Stimulated activated CD8-positive, alpha-beta memory T cell treated with anti-CD3 and anti-CD28 coated beads, Interleukin-4, amount 100 ng/mL, for 24 hours (primary cell): ENCODE measurements at places on chromosomes 16 and 17.

DNA sequence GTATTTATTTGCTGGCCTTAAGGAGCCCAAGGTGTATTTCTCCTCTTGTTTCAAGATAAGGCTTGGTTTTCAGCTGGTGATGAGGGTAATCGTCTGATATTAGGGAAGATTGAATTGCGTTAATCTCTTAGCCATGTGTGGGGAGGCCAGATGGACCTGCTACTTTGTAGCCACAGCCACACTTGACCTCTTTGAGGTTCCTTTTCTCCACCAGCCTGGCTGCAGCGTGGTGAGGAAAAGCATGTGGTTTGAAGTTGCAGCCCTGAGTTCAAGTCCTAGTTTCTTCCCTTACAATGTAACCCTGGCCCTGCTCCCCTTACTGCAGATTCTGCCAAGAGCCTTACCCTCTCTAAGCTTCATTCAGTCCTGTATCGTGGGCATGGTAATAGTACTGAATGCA is 3.1 kb downstream of the MINK1 start:
- DNase-seq, result no peak

- DNase-seq, result no peak
These were observed 5.9 kb downstream of the CCL7 start for GRCh38 chr17:34275881-34276280.

DNA sequence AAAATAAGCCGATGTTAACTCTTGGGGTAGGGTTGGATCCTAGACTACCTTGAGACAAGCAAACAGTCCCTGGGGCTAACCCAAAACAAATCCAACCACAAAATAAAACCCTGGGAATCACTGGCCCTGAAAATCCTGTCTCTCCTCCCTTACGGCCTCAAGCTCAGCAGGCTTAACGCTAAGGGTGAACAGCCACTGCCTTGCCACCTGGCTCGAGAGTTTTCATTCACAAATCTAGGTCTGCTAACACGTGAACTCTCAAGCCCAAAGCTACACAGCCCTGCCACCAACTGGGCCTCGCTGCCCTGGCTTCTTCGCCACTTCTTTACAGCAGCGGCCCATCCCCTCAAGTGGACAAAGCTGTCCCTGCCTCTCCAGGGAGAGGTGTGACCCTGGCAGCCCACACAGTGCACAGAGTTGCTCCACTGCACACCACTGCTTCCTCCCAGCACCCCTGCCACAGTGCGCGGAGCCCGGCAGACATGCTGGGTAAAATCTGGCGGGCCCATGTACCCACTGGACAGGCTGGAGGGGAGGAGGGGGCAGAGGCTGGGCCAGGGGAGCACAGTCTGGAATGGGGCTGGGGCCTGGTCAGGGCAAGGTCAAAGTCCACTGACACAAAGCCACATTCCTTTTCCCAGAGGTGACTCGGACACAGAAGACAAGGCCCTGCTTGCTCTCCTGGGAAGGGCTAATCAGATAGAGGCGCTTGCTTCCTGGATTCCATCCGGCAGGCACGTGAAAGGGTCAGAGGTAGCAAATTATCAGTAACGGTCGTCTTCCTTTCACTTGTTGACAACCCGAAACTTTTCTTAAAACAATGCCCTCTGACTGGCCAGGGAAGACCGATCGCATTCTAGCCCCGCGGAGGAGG is 996 bp downstream of the PCYT2 start:
- DNase-seq, result no peak

GRCh38 chr17:29663155-29663554 is 40.4 kb upstream of the CORO6 start:
- no peak for DNase-seq

DNA sequence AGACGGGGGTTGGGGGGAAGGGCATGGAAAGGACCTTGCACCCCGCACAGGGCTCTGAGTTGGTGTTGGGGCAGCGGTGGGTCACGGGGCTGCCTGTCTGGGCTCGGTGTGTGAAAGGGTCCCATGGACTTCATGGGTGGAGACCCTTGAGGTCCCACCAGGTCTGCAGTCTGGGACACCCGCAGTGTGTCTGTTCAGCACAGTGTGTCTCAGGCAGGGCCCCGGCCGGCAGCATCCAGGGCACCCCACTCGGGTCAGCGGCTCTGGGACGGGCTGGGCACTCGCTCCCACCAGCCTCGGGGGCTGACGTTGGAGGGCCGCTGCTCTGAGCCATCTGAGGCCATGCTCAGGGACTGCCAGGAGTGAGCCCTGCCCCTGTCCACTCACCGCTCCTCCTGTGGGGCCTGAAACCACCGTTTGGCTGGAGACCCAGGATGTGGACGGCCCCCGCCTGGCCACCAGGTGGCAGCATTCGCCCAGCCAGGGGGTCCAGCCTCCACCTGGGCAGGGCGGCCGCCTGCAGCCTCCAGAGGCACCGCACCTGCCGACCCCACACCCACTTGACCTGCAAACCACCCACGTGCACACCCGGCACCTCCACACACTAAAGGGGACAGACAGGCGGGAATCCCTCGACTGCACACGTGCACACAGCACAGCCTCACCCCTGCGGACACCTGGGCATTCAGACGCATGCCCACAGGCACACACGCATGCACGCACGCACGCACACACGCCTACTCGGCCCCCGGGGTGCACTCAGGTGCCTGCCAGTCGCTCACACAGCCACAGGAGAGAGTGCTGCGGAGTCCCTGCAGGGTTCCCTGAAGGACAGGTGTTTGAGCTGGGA is 10.1 kb upstream of the ZFPM1 start:
- peak; percentile 68 for DNase-seq

DNA sequence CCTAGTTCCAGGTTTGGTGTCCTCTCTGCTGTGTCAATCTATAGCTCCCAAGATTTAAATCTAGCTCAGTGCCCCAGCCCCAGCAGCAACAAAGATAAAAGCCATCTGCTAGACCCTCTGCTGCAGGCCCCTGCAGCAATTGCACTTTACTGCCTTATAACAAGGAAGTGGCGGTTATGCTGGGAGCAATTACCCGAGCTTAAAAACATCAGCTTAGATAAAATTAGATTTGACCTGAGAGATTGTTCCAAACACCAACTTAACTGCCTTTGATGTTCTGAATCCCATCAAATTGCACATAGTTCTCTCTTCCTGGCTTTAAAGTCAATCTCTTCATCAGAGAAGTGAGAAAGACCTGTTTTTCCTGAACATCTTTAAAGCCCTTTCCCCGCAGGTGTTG is 62.4 kb upstream of the SHISA6 start:
- no peak for DNase-seq

- no peak for DNase-seq
These were observed 21.2 kb downstream of the USP36 start for GRCh38 chr17:78819402-78819801.

- no peak for DNase-seq
These were observed 21.3 kb upstream of the MFSD6L start for GRCh38 chr17:8820311-8821010.

DNA sequence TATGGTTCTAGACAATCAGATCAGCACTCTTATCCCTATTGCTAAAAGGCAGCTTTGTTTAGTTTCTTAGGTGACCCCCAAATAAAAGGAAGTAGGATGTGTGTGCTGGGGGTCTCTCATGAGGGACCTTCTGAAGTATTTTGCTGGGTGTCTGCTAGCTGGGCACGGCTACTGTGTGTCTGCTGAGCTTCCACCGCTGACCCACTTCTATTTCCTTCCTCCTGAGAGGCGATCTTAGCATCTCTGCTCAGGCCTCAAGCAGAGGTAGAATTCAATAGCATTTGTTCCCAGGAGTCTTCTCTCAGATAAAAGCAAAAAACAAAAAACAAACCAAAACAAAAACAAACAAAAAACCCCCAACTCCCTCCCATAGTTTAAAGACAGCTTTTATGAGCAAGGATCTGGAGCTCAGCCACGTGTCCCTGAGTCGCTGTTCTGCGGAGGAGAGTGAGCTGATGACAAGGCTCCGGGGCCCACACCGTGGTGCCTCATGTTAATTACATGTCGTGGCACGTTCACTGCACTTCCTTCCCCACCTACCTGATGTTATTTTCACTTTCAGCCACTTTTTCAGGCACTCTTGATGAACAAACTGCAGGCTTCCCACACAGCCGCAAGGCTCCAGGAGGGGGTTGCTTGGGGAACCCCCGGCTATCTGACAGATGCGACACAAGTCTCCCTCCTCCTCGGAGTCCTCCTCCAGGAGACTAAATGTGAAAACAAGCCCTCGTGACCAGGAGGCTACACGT is 83.5 kb downstream of the MARCHF10 start:
- peak; percentile 70 for DNase-seq

DNA sequence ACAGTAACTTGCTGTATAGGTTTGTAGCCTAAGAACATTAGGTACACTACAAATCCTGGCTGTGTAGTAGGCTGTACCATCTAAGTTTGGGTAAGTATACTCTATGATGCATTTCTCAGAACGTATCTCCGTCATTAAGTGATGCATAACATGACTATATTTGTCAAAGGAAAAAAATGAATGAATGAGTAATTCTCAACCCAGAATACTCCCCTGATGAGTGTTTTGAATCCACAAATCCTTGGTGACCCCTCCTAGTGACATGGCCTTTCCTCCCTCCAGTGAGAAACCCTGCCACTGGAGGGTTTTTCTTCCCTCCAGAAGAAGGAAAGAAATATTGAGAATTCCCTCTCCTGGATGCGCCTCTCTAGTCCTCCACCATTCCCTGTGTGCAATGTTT is 24.0 kb upstream of the SALL1 start:
- no peak for DNase-seq

- DNase-seq, result no peak
These were observed 125.5 kb upstream of the MPHOSPH6 start for GRCh38 chr16:82295290-82296201.

DNA sequence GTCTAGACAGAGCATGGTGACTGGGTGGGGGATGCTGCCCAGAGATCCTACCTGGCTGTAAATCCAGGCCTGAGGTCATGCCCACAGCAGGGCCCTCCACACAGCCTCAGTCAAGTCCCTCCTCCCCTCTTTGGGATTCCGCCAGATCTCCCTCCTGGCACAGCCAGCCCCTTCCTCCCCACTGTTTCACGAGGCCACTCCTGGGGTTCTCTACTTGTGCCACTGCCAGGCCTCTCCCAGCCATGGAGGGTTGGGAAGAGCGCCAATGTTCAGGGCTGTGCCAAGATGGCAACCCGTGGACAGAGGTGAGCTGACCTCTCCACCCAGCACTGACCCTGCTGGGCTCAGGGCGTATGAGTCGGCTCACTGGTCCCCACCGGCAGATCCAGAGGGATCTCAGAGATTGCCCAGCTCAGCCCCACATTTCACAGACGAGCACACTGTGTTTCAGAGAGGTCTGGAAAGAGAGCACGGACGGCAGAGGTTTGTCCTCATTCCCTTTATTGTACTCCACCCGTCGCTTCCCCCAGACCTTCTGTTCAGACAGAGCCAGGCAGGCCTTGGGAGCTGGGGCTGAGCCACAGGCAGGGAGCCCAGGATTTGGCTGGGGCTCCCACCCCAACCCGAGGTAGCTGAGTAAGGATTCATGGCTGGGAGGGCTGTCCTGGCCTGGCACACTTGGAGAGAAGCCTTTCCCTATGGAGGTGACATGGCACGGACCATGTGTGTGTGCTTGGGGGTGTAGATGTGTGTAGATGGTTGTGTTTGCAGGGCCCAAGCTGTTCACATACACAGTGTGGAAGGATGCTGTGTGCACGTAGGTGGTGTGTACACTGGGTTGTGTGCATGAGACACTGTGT is 3.5 kb upstream of the CAMKK1 start:
- DNase-seq, result no peak

- peak; percentile 51 for DNase-seq
These were observed 7.5 kb downstream of the SLC16A3 start for GRCh38 chr17:82236142-82236971.

DNA sequence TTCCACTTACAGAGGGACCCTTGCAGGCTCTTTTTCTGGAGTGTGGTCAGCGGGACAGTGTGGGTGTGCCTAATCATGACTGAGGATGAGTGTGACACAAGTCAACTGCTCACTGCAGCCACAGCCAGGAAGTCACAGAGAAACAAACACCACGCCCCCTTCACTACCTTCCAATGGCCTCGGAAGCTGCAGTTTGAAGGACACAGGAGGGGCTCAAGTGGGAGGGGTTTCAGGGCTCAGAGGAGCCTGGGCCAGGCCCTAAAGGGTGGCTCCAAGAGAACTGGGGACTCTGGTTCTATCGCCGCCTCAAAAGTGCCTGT is 116.2 kb upstream of the SDK2 start:
- no peak for DNase-seq

DNA sequence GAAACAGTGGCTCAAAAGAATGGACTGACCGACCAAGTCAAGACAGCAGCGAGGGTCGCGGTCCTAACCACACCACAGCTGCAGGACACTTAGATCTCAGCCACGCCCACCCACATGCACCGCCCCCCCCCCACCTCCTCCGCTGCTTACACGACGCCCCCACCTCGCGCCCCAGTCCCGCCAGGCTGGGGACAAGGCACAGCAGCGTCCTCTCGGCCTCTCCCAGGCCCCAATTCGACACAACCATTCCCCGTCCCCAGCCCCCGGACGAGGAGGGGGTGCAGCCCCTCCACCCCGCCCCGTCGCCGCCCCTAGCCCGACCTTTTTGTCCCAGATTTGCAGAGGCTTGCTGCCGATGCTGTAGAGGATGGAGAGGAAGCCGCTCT is 477 bp downstream of the CFAP20 start:
- DNase-seq, result no peak

DNA sequence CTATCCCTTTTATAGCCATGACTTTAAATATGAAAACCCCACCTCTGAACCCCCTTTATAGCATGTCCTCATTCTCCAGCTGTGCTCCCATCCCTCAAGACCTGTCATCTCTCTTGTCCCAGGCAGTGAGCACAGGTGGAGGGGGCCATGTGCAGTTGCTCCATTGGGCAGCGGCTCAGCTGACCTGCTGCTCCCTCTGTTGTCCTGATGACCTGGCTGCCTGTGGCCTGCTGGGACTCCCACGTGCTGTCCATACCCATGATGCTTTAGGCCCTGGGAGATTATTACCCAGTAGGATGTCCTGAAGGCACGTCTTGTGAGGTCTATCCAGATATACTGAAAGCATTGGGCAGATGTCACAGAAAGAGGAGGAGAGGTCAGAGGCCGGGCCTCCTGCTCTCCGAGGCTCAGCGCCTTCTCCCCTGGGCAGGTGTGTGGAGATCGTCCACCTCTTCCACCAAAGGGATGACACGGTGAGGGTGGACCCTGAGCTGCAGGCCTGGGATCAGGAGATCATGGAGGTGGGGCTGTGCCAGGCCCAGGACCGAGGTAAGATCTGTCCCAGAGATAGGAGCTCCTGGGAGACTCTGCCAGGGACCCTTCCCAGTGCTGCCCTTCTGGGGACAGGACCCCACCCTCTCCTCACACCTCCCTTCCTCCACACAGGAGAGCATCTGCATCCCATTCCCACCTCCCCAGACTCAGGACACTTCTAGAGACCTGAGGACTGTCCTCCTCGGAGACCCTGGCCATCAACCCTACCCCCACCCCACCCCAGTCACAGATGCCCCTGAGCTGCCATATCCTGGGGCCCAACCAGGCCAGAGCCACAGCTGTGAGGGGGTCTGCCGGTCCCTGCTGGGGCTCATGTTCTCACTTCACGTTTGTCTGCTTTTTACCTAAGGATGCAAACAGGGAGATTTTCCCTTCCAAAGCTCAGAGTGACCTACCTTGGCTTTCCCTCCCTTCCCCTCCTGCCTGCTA is 58.0 kb downstream of the GOSR1 start:
- DNase-seq, result no peak

GRCh38 chr17:79830303-79830702 is 8.9 kb downstream of the CBX4 start:
- no peak for DNase-seq
